Central memory CD8-positive, alpha-beta T cell (primary cell): ENCODE measurements at places on chromosomes 5 and 9.

DNA sequence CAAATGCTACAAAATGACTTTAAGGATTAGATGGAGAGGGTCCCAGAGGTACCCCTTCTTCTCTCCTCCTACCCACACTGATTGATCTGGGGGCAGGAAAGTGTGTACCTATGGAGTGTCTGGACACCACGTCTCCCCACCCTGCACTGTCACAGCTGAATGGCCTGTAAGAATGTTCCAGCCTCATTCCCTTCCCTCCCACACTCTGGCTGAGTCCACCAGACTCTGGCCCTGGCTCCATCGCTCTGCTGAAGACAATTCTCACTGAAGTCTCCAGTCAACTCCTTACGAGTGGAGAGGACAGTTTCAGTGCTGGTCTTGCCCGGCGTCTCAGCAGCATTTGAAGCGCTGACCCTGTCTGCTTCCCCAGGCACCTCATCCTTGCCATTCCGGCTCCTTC lies 105.8 kb downstream of the TTLL11 start:
- DNase-seq = no peak

- DNase-seq = no peak
Observed at GRCh38 chr9:128108269-128109049, 19.1 kb downstream of the PTGES2 start.

GRCh38 chr5:74063821-74064220 lies 437.8 kb downstream of the ARHGEF28 start:
- no peak for DNase-seq

DNA sequence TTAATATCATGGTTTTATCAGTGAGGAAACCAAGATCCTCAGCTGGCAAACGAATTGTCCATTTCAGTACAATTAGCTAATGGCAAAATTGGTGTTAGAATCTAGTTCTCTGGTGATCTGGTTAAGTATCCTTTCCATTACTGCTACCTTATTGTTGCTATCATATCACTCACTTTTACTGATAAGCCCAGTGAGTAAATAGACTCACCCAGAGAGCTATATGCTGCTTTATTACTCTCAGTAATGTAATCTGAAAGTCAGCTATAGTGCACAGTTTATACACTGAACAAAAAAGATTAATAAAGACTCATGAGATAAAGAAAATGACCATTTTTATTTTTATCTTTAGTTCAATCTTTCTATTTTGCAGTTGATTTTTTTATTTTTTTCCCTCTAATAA lies 95.0 kb downstream of the DMAC1 start:
- DNase-seq = no peak

GRCh38 chr5:160458806-160459800 lies 37.4 kb downstream of the PTTG1 start:
- no peak for DNase-seq

DNA sequence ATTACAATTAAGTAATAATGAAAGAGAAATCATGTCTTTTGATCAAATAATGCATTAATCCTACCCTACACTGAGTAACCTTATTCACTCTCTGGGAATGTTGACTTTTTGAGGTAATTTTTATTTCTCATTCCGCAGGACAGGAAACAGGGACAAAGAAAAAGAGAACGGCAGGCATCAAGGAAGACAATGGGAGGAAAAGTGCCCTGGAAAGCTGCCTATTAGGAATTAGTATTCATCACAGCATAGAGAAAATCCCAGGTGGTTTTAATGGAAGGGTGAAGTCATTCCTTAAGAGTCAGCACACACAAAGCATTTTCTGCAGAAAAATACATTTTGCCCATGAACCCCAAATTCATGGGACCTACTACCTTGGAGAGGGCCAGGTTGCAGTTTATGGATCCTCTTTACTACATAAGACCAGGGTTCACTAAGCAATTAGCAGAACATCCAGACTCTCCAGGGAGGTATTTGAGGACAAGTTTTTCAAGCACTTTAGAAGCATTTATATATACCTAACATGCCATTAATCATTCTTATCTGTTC lies 9.4 kb downstream of the FSTL4 start:
- DNase-seq = no peak

- DNase-seq = no peak
Observed at GRCh38 chr5:109612278-109612905, 77.3 kb upstream of the MAN2A1 start.

DNA sequence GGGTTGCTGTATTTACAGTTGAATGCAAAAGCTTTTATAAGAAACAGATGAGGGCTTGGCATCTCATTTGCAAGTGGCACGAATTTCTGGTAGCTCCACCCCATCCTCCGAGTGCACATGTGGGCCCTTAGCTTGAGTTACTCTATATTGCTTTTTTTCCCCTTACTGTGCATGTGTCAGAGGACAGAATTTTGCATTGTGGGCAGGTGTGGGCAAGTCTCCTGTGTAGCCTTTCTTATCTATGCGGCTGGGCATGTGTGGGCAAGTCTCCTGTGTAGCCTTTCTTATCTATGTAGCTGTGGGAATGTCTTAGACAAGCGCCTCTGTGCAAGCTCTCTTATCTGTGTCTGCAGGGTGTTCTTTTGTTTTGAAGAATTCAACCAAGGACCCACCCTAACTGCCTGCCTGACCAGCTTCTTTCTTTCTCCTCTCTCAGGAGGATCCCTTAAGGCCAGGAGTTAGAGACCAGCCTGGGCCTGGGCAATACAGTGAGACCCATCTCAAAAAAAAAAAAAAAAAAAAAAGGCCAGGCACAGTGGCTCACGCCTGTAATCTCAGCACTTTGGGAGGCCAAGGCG lies 34.1 kb upstream of the SIL1 start:
- no peak for DNase-seq

DNA sequence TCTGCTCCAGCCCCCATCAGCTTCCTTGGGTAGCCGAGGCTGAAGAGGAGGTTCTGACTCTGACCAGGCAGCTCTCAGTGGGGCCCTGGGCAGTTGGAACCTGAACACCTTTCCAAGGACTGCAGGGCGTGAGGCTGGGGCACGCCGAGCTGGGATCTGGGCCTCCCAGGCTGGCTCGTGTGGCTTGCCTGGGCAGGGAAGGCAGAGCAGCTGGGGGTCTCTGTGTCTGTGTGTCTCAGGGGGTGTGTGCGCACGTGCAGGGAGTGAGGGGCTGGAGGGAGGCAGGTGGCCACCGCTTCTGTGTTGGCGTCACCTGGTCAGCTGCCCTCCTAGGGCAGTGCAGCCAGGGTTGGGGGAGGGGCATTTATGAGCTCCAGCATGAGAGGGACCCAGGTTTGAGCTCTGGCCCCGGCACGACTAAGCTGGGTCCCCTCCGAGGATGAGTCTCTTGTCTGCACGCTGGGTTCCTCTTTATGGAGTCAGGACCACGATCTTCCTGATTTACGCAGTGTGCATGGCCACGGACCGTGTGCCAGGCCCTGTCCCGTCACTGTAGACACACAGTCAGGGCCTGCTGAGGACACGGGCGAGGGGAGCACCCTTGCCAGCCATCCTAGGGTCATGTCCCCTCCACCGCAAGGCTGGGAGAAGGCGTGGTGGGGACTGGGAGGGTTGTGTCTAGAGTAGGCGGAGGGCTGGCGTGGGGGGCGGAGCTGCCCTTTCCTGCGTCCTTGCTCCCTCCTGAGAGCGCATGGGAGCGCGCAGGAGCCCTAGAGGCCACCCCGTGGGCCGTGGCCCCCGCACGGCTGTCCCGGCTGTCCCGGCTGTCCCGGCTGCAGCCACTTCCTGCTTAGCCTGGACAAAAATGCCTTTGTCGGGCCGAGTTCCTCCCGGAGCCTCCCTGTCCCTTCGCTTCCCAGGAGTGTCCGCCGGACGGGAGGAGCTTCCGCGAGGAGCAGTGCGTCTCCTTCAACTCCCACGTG lies 4.6 kb downstream of the ADAMTSL2 start:
- DNase-seq = no peak

- DNase-seq = no peak
Observed at GRCh38 chr9:125843646-125844045, 96.5 kb downstream of the PBX3 start.

- DNase-seq = peak; percentile 65
Observed at GRCh38 chr9:134391319-134392231, 65.3 kb downstream of the RXRA start.

GRCh38 chr5:159605585-159605984 lies 275.3 kb upstream of the IL12B start:
- no peak for DNase-seq

DNA sequence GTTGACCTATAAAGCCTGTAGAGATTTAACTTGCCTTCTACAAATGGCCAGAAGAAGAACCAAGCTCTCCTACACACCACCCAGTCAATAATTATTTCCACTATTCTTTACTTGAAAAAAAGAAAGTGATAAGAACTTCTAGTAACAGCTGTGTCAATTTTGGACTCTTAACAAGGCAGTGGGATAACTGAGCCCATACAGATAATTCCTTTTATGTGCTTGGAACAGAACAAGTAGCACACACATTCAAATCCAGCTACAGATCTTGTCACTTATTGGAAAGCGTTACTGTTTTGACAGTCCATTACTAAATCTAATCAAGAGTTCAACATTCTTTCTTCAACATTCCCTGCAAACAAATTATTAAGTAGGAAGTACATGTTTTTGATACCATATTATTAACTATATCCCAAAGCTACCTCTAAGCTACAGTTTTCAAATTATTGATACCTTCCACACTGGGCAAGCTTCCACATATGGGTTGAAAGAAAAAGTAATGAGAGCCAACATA lies 6.3 kb downstream of the PTGER4 start:
- no peak for DNase-seq

DNA sequence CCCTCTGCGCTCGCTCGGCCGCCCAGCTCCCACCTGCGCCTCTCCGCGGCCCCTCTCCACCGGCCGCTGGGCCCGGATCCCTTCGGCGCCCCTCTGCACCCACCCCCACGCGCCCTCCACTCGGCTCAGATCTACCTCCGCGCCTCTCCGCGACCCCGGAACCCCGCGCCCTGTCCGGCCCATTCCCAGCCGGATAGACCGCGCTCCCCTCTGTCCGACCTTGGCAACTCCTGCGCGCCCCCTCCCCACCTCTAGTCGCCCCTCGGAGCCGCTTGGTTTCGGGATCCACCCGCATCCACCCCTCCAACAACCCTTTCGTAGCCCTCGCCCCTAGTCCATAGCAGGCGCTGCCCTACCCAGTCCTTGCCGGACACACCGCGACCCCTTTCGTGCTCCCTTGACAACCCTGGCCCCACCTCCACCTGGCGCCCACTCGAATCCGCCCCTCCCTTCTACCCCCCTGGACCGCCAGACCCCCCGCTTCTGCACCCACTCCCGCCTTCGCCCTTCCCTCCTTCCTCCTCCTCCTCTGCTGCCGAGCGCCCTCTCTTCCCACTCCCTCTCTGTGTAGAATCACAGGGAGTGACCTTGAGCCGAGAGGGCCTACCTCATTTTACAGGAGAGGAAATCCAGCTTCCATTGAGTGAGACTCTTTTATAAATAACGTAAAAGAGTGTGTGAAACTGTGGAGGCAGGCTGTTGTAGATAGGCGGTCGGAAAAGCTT lies 525 bp upstream of the AK3 start:
- DNase-seq = no peak

DNA sequence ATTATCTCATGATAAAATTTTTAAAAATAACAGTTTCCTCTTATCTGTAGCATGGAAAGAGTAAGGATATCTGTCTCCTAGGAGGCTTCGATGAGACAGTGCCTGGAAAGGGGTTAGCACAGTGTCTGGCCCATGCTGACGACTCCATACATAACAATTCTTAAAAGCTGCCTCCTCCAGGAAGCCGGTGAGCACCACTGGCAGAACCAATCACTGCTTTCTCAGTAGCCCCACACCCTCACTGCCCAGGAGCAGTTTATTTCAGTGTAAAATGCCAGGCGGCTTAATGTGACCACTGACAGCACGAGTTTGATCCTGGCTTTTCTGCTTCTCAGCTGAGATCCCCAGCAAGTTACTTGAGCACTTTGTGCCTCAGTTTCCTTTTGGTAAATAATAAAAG lies 1.2 kb upstream of the NIPAL4 start:
- DNase-seq = no peak

- DNase-seq = no peak
Observed at GRCh38 chr5:140181002-140181483, 6.1 kb downstream of the CYSTM1 start.

GRCh38 chr5:39224196-39224761 lies 4.9 kb upstream of the FYB1 start:
- DNase-seq = no peak

- no peak for DNase-seq
Observed at GRCh38 chr5:11588803-11589202, 315.4 kb downstream of the CTNND2 start.

GRCh38 chr5:43616535-43616934 lies 13.6 kb downstream of the NNT start:
- no peak for DNase-seq

- DNase-seq = no peak
Observed at GRCh38 chr9:129124506-129125069, 13.4 kb downstream of the PTPA start.

GRCh38 chr5:65938256-65938655 lies 11.9 kb downstream of the ERBIN start:
- DNase-seq = no peak

GRCh38 chr9:110141227-110141793 lies 66.6 kb downstream of the C9orf152 start:
- DNase-seq = no peak

DNA sequence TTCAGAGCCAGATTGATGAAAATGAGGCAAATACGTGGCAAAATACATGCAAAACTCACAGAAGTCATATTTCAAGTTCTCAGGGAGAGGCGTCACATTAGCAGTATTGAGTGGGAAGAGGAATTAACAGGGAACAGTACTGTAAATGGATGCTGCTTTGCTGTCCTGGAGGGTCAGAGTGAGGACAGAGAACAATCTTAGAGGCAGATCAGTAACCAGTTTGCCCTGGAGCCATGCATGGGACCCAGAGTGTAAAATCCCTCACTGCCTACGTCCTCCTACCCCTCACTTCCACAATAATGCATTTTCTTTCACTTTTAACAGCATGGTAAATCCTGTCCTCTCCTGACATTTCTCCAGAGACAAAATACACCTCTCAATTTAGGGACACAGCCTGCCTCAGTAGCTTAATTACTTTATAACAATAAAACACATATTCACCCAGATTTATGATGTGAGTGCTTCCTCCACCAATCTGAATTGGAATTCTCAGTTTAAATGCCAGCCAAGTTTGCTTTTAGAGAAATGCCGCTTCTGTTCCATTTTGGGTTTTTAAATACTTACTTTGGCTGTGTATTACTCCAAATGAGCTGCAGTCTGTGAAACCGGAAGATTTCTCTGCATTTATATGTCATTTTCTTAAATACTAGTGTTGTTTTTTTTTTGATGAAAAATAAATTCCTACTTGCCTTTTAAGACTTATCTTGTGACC lies 70.0 kb downstream of the LMNB1 start:
- no peak for DNase-seq

DNA sequence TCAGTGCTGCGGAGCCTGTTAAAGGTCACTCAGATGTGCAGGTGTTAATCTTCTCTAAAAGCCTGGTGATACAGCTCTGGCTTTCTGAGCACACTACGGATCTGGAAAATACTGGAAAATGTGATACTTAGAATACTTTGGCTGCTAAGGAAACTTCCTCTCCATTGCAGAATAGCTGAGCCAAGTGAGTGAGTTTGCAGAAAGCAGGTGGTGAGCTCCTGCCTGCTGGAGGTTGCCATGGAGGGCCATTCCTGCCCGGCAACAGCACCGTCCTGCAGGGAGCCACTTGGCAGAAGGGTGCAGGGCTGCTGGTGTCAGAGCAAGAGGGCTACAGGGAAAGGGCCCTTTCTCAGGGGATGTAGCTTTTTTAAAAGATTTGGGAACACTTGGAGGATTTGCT lies 40.7 kb downstream of the SECISBP2 start:
- DNase-seq = no peak
